SHP77 treated with DMSO at 0.1 percent for 48 hours (cell line): ENCODE measurements at places on chromosomes 6 and 20.

DNA sequence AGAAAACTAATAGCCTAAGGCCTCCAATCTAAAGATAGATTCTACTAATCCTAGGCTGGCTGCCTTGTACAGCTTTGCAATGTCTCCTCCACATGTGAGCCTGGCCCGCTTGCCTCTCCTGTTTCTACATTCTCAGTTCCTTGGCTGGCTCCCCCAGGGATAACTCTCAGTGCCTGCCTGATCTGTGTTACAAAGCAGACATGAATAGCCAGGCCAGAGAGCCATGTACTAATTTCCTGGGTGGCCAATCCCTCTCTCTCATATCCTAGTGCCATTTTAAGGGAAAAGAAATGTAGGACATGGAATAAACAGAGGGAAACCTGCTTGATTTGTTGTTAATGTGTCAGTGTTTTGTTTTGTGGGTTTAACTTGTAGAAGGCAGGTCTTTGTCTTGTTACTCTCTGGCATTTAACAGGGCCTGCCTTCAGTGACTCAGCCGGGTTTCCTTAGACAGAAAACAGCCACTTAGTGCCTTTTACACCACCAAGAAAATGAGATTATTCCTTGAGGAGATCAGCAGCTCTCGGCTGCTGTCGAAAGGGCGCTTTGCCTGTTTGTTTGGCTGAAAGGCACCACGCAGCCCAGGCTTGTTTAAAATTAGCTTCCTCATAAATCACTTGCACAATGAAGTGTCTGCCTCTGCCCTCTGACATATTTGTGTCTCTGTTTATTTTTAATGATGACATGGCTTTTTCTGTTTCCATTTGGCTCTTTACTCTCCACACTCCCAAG is 702.7 kb downstream of the MAFB start:
- peak; percentile 54 for DNase-seq

DNA sequence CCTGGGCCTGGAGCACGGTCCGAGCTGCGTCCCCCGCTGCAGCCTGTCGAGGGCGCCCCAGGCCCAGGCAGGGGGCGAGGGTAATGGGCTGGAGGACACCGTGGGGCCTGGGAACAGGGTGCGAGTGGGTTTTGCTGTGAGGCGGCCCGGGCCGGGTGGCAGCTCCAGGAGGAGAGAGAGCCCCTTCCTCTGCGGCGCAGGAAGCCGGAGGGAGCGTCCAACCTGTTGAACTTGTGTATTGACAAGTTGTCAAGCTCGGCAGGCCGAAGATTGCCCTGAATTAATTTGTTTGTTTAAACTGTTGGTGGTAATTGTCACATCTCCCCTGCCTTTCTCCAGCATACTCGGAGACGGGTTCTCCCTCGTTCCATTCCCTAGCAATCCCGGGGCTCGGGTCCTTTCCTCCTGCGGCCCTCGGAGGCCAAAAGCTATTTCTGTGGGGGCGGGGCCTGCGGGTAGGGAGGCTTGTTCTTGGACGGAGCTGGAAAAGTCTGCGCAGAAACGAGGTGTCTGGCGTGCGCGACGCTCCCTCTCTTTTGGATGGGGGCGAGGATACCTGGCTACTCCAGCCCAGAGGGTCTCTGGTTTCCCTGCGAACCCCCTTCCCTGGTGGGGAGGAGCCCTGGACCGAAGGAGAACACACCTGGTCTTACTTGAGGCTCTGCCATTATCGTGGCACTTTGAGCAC is 9.9 kb downstream of the NR2E1 start:
- DNase-seq: no peak

GRCh38 chr6:155121699-155122098 is 126.6 kb downstream of the TIAM2 start:
- DNase-seq: no peak

DNA sequence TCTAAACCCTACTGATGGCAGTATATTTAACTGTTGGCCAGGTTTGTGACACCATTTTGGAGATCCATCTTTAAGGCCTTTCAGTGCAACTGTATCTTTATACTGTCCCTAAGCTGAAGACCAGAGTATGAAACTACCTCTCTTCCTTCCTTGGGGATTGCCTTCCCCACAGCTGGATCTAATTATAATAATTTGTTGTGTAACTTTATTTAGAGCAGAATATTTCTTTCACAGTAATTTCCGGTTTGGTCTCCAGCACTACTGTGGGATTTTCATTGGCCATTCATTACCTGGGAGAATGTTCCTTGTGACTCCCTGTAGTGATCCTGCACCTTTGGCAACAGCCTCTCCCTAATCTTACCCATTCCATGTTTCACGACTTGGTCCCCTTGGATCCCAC is 75.2 kb downstream of the AKAP7 start:
- no peak for DNase-seq

GRCh38 chr6:99099243-99099642 is 151.5 kb upstream of the FBXL4 start:
- no peak for DNase-seq

- no peak for DNase-seq
These were observed 66.9 kb downstream of the PYGB start for GRCh38 chr20:25314497-25315417.

DNA sequence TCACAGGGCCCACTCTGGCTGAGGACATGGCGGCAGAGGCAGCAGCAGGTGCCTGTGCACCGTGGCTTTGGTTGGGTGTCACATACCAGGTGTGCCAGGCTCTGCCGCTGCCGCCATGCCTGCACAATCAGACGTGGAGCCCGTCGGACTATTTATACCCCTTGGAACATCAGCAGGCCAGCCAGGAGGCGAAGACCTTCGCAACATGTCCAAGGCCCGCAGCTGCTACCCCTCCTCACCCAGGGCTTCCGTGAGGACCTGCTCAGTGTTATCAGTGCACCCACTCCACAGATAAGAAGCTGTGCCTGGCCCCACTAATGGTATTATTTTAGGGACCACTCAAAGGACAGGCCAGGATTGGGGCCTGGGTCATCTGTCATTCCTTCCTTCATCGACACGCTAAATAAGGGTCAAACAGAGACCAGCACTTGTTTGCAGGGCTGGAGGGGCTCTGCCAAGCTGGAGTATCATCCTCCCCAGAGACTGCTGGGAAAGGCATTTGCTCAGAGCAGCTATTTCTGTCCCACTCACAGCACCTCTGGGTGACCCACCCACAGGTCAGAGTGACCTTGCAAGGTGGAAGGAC is 109.2 kb downstream of the BMP7 start:
- no peak for DNase-seq

DNA sequence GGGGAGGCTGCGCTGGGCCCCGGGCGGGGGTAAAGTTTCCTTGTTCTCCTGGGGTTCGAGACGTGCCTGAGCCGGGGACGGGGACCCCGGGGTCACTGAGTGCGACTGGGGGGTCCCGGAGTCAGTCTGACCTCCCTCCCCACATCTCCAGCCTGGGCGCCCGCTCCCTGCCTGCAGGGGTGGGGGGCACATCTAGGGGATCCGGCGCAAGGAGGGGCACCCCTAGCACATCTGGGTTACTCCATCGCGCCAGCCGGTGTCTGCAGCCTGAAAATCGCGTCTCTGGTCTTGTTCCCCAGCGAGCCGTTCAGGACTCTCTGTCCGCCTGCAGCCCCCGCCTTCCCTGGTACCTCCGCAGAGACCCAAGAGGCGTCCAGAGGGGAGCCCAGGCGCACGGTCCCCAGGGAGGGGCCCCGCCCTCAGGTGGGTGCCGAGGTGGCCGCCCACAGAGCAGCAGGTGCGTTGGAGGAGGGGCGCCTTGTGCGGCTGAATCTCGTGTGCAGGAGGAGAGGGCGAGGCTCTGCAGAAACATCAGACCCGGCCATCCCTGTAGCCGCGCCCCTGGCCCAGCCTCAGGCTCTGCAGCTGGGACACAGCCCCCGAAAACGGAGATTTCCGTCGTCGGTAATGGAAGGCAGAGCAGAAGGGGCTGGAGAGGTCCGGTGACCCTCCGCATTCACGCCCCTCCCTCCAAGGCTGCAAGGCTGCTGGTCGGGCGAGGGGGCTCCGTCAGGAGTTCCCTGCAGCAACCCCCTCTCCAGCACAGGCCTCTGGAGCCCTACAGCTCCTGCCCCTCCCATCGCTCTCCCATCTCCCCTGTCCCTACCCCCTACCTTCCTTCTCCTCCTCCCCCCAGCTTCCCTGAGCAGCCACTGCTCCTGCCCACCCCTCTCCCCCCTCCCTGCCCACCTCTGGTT is 628 bp upstream of the CHRNA4 start:
- DNase-seq: no peak

GRCh38 chr20:46903937-46904336 is 9.3 kb downstream of the EYA2 start:
- DNase-seq: no peak

DNA sequence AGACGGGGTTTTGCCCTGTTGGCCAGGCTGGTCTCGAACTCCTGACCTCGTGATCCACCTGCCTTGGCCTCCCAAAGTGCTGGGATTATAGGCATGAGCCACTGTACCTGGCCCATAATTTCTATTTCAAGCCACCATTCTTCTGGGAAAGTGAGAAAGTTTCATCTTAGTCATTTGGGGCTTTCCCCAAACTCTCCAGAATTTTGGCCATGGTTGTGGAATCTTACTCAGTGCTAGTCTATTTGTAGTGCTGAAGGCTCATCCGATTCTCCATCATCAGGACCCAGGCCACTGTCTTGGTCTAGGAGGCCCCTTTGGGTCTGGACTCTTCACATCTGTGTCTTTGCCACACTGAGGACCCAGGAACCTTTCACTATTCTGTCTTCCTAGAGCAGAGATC is 164.9 kb downstream of the EYA2 start:
- DNase-seq: no peak

- no peak for DNase-seq
These were observed 190.8 kb upstream of the LAMP5 start for GRCh38 chr20:9323622-9324021.

- DNase-seq: no peak
These were observed 2.1 kb downstream of the HLA-G start for GRCh38 chr6:29829766-29830165.

DNA sequence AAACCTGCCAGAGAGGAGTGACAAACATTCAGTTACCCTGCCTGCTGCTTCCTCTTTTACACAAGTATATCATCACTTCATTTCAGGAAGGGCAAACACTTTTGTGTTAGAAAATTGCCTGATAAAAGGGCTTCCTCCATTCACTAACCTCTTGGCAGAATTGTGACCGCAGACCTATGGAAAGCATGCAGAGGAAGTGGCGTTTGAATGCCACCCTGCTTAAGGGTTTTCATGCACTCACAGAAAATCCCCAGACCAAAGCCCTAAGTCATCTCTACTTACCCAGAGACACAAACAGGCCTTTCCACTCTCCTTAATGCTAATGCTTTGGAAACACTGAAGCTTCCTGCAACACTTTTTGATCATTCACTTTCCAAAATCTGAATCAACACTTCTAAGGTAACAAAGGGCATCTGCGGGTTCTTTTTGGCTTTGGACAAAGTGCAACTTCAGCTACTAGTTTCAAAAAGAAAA is 22.1 kb upstream of the RALGAPA2 start:
- DNase-seq: no peak

DNA sequence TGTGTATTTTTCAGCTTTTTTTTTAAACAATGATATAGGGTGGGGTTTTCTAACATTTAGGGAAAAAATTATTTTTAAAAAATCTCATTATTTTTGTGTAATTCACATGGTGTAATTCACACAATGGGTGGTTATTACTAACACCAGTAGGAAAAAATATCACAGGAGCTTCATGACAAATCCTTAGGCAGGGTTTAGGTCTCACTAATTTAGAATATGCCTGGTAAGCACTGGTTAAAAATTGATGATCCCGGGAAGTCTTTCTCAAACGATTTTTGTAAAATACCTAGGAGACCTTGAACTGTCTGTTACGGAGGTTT is 29.5 kb upstream of the ZNF217 start:
- DNase-seq: no peak

DNA sequence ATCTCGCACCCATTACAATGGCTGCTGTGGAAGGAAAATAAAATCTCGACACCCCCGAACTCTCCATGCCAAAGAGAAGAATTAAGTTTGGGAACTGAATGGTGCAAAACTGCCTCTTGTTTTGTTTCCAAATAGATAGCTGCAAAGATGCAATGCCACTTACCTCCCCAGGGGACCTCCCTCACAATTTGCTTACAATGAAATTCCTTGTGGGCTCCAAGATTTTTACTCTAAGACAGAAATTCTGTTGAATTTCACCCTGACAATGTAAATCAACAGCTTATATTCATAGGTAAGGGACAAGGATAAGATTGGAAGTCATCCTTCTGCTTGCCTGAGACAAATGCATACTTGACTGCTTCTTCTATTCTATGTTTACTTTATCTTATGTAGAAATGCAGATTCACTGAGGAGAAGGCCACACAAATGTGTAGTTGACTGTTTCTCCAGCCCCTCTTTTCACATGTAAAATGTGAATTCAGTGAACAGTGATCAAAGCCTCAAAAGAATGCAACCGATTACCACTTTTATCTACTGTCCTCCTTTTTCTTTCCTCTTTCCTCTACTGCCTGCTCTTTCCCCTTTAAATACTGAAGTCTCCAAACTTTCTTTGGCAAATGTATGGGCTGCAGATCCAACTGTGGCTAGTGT is 36.6 kb downstream of the ADGRF4 start:
- DNase-seq: no peak

GRCh38 chr20:58614984-58615760 is 35.9 kb upstream of the STX16 start:
- DNase-seq: no peak

DNA sequence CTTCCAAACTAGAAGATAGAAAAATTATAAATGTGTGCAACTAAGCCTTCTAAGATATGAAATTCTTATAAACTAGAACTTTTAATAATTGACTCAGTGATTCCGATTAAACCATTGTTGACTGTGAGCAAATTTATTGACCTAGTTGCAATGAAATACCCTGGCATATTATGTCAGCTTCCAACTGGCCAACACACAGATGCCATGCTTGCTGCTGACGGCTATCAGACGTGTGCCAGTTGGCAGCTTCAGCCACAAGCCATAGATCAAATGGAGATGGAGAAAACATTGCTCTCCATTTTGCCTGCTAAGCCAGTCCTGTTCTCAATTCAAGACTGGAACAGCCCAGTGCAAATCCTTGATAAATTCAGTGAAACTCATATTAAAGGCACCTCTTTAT is 101.7 kb upstream of the HDGFL1 start:
- DNase-seq: no peak

- no peak for DNase-seq
These were observed 6.0 kb downstream of the TREM1 start for GRCh38 chr6:41280381-41281057.
